ENCODE measurements at places on chromosomes 7 and 10.

DNA sequence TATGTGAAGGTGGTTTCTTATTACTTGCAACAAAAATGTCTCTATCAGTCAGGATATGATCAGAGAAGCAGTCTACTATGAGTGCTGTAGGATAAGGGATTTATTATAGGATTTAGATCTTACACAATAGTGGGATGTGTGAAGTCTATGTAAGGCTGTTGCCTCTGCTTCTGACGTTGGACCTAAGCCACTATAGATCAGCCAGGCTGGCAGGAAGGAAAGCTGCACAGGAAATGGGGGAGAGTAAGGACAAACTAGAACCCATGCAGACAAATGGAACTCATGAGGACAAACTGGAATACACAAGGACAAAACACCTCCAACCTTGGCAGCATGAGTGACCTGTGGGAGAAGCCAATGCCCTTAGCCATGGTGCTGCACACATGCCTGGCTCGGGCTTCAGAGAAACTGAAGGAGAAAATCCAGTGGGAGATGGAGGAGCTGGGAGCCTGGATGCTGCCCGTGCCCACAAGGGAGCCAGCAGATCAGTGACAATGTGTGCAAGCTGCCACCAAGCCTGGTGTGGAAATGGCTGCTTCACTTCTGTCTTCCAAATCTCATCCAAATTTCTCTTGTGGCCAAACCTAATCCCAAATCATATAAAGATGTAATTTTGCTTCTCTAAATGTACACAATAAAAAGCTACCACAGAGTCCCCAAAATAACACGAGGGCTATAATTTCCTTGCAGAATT lies 147.0 kb upstream of the PCGF5 start:
- no peak for DNase-seq

- no peak for DNase-seq
Observed at GRCh38 chr7:45872116-45873034, 507 bp downstream of the CCDC201 start.

GRCh38 chr7:36937754-36938563 lies 213.7 kb upstream of the AOAH start:
- no peak for DNase-seq

GRCh38 chr7:2785071-2785500 lies 59.0 kb downstream of the GNA12 start:
- no peak for DNase-seq

- no peak for DNase-seq
Observed at GRCh38 chr10:7853226-7853842, 35.0 kb downstream of the TAF3 start.

- no peak for DNase-seq
Observed at GRCh38 chr7:127979728-127980126, 51.5 kb downstream of the LRRC4 start.
